ENCODE measurements at places on chromosomes 7 and 10. TPM values are rescaled to one million over a fixed set of nuclear protein-coding genes. Genes with fewer than 3 reads are reported as not detected.

- H3K27ac ChIP-seq: no peak overlapping the region
- no peaks in the 10 kb centered on the region for H3K36me3 ChIP-seq
- H3K4me1 ChIP-seq: no peaks in the 10 kb centered on the region
- no peak overlapping the region for H3K4me3 ChIP-seq
- H3K27me3 ChIP-seq: peaks cover 30% of the 10 kb centered on the region
- DNase-seq: no peak
Measured at GRCh38 chr7:93202594-93203250, 23.5 kb downstream of the HEPACAM2 start.

GRCh38 chr7:154484406-154484805, 432.2 kb downstream of the DPP6 start:
- no peaks in the 10 kb centered on the region for H3K4me1 ChIP-seq
- no peak overlapping the region for H3K27ac ChIP-seq
- H3K36me3 ChIP-seq: no peaks in the 10 kb centered on the region
- H3K4me3 ChIP-seq: no peak overlapping the region
- DNase-seq: no peak
- no peaks in the 10 kb centered on the region for H3K27me3 ChIP-seq

DNA sequence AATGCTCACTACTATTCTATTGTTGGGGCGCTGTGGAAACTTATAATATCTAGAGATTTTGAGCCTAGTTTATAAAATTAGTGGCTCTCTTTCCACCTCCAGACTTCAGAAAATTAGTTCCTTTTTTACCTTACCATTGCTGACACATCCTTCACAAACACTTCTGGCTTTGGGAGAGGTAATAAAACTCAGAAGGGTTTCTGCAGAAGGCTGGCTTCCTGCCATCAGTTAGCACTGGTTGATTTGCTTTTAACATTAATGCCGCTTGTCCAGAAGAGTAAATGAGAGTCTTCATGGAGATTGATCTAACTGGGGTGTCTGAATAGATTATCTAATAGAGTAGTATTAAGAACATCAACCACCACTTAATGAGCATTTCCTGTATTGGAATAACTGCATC, 20.3 kb downstream of the ACSM6 start:
- no peaks in the 10 kb centered on the region for H3K36me3 ChIP-seq
- H3K4me1 ChIP-seq: no peaks in the 10 kb centered on the region
- peaks cover 4% of the 10 kb centered on the region for H3K27me3 ChIP-seq
- DNase-seq: no peak
- no peak overlapping the region for H3K27ac ChIP-seq

DNA sequence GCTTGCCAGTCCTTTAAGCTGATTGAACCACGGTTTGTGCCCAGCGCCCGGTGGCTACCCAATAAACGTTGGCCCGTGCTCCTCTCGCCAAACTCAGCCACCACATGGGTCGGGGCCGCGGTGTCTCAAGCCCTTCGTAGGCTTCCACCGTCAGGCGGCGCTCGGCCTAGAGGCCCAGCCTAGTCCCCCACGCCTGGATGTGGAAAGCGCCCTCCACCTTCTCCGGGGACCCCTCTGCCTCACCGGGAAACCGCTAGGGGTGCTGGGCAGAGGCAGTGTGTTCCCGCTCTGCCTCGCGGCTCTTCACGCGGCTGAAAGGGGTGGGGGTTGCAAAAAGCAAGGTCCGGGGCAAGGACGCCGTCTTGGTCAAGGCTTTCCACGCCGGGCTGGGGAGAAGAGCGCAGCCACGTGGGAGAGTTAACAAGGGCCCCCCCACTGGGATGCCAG, 29.8 kb downstream of the LEP start:
- no peaks in the 10 kb centered on the region for H3K4me1 ChIP-seq
- no peak overlapping the region for H3K27ac ChIP-seq
- no peak overlapping the region for H3K4me3 ChIP-seq
- H3K36me3 ChIP-seq: no peaks in the 10 kb centered on the region
- DNase-seq: no peak

TBXAS1 gene
- total RNA-seq: 3.6 TPM

DNA sequence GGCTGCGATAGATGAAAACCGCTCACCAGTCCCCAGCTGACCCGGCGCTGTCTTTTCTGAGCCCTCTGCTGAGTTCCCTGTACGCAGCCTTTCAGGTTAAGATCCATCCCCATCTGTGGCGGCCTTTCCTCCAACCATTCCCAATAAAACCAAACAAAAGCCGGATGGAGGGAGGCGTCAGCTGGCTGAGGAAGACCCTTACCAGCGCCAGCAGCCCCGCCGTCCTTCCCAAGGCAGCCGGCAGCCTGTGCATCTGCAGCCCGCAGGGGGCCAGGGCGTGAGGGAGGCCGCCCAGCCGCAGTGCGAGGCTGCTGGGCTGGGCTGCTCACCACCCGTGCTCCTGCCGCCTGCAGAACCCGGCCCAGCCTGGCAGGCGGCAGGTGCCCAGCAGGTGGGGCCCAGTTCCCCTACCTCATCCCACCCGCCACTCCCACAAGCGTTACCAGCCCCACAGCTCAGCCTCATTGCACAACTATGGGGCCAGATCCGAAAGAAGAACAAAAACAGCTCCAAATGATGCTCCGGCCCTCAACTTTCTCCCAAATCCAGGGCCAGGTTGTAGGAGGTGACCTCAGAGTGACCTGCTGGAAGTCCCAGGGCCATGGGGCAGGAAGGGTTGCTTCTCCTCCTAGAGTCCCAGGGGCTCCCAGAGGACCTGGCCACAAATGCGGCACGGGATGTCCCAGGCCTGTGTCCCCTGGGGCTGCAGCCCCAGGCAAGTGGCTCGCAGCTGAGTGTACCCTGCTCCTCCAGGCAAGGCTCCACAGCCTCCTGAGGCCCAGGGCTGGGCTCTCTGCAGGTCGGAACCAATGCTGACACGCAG, 23.8 kb downstream of the PAPOLB start:
- H3K36me3 ChIP-seq: no peaks in the 10 kb centered on the region
- no peaks in the 10 kb centered on the region for H3K27me3 ChIP-seq
- DNase-seq: no peak
- H3K4me1 ChIP-seq: no peaks in the 10 kb centered on the region

ASAH2B gene
- 5.9 TPM for total RNA-seq

CYP3A4 gene
- not detected for total RNA-seq

LRRD1 gene
- not detected for total RNA-seq

DNA sequence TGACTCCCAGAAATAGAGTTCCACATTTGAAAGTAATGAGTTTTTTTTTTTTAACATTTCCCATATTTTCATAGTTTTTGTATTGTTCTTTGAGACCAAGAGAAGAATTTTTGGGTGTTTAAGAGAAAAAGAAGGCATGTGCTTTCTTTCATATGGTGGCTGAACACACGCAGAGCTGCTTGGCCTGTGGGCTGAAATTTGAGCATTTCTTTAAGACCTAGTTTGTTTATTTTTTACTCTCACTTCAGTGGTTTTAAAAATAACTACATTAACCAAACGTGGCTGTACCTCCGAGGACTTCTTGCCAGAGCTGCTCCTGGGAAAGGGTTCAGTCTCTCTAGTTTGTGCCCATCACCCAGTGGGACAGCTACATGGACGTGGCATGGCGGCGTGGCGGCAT, 58.3 kb downstream of the INPP5A start:
- H3K4me3 ChIP-seq: no peak overlapping the region
- H3K27ac ChIP-seq: no peak overlapping the region
- no peaks in the 10 kb centered on the region for H3K27me3 ChIP-seq
- DNase-seq: no peak
- peaks cover 13% of the 10 kb centered on the region for H3K36me3 ChIP-seq

DNA sequence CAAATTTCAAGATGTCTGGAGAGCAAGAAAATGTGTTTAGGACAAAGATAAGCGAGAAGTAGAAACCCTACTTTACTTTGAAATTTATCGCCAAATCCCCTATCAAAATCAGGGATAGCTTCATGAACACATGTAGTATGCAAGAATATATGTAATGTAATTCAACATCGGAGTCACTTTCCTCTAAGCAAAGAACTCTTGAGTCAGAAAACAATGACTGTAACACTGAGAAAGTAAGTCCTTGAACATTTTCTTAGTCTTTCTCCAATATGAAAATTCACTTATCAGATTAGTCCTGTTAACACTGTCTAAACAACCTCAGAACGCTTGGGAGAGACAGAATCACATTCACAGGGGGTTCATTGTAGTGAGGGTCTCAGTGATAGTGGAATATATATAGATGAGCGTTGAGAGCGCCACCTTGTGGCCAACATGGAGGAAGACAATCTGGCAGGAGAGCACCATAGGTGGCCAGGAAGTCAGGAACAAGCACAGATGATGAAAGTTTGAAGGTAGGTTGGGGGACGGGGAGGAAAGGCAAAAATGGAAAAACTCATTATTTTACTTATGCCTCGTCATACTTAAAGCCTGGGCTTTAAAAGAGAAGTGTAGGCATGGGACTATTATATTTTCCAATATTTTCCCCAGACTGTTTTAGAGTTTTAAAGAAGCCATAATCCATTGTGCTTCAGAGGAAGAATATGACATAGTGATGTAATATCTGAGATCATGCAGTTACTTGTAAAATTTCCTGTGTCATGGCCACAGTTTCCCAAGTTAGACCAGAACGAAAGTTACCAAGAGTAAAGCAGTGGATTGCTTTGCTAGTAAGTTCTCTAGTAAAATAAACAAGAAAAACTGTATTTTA, 115.5 kb upstream of the GNAI1 start:
- no peaks in the 10 kb centered on the region for H3K36me3 ChIP-seq
- DNase-seq: peak; percentile 64
- H3K27me3 ChIP-seq: no peaks in the 10 kb centered on the region
- H3K4me1 ChIP-seq: no peaks in the 10 kb centered on the region
- no peak overlapping the region for H3K4me3 ChIP-seq
- no peak overlapping the region for H3K27ac ChIP-seq

GRCh38 chr10:22022257-22023032, 18.9 kb upstream of the DNAJC1 start:
- DNase-seq: peak; percentile 78
- H3K27me3 ChIP-seq: no peaks in the 10 kb centered on the region
- peak overlapping the region; percentile 76 for H3K27ac ChIP-seq
- H3K36me3 ChIP-seq: peaks cover 3% of the 10 kb centered on the region
- peak overlapping the region; percentile 40 for H3K4me3 ChIP-seq
- H3K4me1 ChIP-seq: peaks cover 19% of the 10 kb centered on the region

ATOH7 gene
- total RNA-seq: not detected

GRCh38 chr7:131546583-131547141, 9.8 kb downstream of the PODXL start:
- H3K4me3 ChIP-seq: no peak overlapping the region
- H3K27ac ChIP-seq: no peak overlapping the region
- no peaks in the 10 kb centered on the region for H3K36me3 ChIP-seq

GRCh38 chr10:124157271-124157681, 63.9 kb upstream of the CHST15 start:
- no peaks in the 10 kb centered on the region for H3K4me1 ChIP-seq
- H3K27ac ChIP-seq: no peak overlapping the region
- DNase-seq: no peak
- peaks cover 8% of the 10 kb centered on the region for H3K27me3 ChIP-seq
- H3K36me3 ChIP-seq: no peaks in the 10 kb centered on the region
- H3K4me3 ChIP-seq: no peak overlapping the region

DNA sequence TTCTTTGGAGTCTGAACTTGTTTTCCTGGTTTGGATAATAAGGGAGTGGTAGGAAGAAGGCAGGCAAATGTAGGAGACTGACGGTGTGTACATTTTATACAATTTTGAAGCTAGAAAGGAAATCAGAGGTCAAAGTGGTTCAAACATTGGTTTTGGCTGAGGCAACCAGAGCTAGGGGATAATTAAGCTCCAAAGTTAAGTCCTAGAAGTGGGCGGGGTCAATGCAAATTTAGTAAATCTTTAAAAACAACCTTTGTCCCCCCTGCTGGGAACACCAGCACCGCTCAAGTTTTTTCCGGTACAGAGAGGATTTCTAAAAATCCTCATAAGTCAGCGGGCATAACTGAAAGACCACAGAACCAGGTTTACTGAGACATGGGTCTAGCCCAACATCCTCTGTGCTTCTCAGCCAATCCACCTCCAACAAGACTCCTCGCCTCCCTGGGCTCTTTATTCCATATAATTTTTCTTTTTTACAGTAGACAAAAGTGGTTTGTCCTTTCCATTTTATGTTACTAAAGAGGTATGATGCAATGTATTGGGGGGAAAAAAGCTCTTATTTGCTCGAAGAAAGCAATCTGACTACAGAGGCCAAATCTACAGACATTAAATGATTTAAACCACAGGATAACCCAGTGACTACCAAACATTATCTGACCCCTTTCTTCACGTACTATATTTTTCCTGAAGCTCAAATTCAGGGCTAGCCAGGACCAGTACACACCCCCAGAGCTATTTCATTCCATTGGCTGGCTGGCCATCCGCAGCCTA, 1.6 kb downstream of the GLUD1 start:
- peaks cover 46% of the 10 kb centered on the region for H3K4me1 ChIP-seq
- peak; percentile 54 for DNase-seq
- peaks cover 38% of the 10 kb centered on the region for H3K36me3 ChIP-seq
- peak overlapping the region; percentile 85 for H3K4me3 ChIP-seq

Measured in activated CD4-positive, alpha-beta T cell treated with anti-CD3 and anti-CD28 coated beads for 36 hours (primary cell).